Stimulated activated CD4-positive, alpha-beta T cell treated with anti-CD3 and anti-CD28 coated beads, Interleukin-12 subunit alpha, Interleukin-12 subunit beta, amount 100 ng/mL, for 48 hours (primary cell): ENCODE measurements at places on chromosomes 6 and 20.

DNA sequence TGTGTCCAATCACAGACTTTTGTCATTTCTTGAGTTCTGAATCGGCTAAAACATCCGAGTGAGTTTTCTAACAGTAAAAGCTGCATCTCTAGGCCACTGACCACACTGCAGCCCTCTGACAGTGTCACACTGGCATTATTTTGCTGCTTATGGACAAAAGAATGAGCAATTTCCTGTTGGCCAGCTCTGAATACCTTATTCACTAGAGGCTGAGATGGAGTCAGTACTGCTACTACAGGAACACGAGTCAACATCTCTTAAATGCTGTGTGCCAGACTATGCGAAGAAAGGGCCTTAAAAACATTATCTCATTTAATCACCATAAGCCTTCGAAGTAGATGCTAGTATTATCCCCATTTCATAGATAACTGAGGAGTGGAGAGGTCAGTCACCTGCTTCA, 42.5 kb upstream of the IPCEF1 start:
- DNase-seq, result no peak

DNA sequence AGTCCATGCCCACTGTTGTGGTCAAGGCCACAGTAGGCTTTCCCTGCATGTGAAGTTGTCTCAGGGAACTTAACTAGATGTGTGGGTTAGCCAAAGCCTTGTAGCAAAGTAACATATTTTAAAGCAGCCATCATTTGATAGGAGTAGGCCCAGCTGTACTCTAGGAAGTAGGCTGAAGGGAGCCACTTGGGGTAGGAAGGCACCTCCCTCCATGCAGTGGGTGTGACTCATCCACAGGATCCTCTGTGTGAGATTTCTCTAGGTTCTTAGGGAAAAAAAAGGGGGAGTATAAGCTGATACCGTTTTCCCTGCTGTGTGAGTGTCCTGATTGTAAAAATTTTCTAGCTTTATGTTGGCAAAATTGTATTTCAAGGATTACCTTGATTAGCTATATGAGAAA, 44.7 kb downstream of the VAPB start:
- DNase-seq, result no peak

DNA sequence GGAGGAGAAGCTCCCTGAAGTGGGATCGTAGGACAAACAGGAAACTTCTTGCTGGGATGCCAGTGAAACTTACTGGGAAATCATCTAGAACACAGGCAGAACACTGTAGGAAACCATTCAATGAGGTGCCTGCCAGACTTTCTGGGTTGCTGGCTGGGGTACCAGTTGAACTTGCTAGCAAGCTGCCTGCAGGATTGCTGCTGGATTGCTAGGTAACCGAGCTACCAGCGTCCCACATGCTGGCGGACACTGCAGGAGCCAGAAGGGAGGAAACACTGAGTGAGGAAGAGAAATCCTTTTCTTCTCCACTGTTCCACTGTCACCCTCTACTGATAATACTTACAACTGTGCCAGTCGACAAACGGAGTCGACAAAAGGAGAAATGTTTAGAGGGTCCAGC, 91.3 kb upstream of the SLC35B3 start:
- DNase-seq, result no peak

- no peak for DNase-seq
Measured at GRCh38 chr6:76681781-76682180, 609.3 kb upstream of the IMPG1 start.

DNA sequence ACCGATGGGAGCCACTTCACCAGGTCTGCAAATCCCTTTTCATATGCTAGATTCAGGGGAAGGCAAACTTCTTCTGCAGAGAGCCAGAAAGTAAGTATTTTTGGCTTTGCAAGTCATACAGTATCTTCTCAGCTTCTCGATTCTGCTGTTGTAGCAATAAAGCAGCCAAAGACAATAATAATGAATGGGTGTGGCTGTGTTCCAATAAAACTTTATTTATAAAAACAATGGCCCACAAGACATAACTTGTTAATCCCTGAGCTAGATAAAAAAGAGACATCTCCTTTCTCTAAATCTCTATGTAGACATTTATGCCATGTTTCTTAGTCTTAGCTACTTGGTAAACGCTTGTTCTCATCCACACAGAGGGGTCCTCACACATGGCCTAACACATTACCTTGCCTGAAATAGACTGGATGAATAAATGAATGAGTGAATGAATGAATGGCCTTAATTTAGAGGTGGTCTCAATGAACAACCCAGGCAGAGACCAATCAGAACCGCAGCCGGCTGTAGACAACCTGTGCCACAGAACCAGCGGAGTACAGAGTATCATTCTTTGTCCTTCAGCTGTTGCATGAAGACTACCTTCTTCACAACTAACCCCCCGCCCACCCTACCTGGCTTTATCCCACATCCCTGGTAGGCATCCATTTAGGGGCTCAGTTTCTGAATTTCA, 13.5 kb upstream of the PREX1 start:
- DNase-seq, result no peak

DNA sequence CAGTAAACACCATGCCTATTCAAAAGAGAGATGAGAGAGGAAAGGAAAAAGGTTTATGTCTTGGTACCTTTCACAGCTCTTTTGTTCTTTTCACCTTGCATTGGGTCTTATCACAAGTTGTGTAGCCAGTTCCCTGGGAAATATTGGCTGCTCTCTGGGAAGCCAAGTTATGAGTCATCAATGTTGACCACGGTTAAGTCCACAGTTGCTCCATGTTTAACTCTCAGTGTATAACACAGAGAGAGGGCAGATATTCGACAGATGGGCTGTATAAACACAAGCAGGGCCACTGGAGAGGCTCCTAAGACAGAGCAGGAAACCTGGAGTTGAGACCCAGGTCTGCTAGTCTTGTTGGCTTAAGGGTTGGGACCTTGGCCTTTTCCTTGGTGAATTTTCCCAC, 718.6 kb downstream of the QKI start:
- no peak for DNase-seq

DNA sequence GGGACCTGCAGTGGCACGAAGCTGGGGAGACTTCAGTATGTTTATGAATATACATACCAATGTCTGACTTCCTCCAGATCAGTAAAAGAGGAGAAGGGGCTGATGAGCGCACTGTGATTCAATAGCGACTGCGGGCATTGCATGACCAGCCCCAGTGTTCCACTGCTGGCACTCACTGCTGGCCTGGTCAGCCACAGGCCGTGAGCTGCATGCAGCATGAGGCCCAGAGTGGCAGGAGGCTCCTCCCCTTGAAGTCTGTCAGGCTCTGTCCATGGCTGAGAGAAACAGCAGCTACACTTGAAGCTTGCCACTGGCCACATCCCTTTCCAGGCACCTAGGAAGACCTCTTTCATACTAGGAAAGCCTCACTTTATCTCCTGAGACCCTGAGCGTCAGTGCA, 265.9 kb upstream of the CDYL start:
- DNase-seq, result no peak

DNA sequence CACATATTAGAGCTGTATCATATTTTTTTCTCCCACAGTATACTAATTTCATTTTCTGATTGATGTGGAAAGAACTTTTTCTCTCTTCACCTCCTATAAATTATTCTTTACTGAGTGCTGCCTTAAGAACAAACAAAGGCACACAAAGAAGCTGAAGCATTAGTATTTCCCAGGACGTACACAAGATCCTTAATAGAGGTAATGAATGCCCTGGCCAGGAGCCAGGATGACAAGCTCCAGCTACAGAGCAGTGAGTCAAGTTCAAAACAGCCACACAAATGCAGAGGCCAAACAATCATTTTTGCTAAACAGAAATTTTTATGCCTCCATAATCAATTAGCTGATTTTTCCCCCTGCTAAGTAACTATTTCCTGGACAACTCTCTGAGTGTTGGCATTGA, 639.6 kb downstream of the EPHA7 start:
- no peak for DNase-seq

DNA sequence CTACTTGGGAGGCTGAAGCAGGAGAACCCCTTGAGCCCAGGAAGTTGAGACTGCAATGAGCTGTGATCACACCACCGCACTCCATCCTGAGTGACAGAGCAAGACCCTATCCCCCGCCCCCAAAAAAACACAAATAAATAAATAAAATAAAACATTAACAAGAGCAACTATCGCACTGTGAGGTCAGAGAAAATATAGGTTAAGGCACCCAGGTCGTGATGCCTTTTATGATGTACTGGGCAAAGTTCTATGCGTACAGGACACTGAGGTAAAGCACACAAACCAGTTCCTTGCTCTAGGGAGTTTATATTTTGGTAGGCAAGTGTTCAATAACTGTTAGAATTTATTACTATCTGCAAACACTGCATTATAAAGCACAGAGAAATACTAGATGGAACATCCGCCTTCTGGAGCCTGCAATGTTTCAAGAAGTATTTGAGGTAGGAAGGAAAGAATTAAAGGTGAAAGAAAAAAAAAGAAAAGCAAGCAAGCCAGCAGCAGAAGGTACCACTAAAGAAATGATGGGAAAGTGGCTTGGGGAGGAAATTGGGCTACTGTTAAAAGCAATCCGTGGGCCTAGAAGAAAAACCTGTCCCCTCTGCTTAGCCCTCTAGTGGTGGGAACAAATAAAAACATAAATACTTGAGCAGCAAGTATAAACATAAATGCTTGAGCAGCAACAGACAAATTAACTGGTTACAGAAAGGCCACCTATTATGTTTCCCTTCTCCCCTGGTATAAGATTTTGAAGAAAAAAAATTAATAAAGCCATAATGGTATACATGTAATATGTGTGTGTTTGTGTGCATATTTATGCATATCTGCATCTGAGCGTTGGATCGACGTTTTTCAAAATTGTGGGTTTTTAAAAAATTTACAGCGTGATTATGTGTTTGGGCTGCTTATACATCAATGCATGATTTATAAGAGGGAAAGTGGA, 128.0 kb downstream of the PHACTR1 start:
- DNase-seq, result no peak

GRCh38 chr6:121925534-121926255, 473.8 kb upstream of the HSF2 start:
- DNase-seq, result no peak

DNA sequence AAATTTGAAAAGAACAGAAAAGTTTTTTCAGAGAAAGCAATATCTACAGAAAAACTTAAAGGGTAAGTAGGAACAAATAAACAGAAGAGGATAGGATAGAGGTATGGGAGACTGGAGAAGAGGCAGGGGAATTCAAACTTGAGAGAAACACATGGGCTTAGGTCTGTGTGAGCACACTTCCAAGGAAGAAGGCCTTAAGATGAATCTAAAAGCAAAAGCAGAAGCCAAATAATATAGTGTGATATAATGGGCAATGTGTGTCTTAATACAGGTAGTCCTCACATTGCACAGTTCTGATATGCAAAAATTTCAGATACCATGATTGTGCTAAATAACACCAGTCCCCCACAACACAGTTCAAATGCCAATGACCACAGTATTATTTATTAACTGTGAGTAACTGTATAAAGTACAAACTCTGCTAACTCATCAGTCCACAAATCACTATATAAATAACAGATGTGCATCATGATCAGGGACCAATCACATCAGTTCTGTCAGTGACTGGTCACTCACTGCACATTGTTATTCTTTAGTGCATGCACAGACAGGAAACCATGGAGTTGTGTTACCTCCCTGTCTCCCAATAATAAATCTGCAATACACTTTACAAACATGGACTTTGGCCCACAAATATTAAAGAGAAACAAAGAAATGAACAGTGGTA, 18.6 kb downstream of the SNX14 start:
- DNase-seq, result no peak

DNA sequence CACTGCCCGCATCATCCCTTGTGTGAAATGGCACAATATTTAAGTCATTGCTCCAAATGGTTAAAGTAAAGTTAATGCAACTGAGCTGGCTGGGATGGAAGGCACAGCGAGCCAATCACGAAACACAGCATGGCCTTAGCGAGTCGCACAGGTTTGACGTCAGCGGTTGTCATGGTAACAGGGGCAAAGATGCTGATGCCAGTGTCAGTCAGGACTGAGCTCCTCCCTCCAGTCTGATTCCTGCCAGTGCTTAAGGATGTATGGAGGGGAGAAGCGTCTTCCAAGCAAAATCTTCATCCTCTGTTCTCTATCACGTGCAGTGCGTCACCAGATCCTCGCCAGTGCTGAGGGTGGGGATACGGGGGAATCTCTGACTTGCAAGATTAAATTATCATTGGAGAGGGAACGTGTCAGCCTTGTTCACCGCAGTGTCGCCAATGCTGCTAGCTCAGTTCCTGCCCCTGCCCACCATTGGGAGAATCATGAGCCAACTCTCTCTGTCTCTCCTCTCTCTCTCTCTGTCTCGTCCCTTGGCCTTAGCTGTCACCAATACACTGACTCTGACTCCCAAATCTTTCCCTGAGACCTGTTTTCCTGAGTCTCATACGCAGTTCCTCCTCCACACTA, 24.5 kb downstream of the TSPYL4 start:
- no peak for DNase-seq

- no peak for DNase-seq
Measured at GRCh38 chr6:137692806-137693205, 174.3 kb upstream of the TNFAIP3 start.

- DNase-seq, result no peak
Measured at GRCh38 chr6:123447315-123447937, 189.3 kb downstream of the TRDN start.

GRCh38 chr20:37042986-37043972, 52.5 kb downstream of the RBL1 start:
- DNase-seq, result peak; percentile 8

DNA sequence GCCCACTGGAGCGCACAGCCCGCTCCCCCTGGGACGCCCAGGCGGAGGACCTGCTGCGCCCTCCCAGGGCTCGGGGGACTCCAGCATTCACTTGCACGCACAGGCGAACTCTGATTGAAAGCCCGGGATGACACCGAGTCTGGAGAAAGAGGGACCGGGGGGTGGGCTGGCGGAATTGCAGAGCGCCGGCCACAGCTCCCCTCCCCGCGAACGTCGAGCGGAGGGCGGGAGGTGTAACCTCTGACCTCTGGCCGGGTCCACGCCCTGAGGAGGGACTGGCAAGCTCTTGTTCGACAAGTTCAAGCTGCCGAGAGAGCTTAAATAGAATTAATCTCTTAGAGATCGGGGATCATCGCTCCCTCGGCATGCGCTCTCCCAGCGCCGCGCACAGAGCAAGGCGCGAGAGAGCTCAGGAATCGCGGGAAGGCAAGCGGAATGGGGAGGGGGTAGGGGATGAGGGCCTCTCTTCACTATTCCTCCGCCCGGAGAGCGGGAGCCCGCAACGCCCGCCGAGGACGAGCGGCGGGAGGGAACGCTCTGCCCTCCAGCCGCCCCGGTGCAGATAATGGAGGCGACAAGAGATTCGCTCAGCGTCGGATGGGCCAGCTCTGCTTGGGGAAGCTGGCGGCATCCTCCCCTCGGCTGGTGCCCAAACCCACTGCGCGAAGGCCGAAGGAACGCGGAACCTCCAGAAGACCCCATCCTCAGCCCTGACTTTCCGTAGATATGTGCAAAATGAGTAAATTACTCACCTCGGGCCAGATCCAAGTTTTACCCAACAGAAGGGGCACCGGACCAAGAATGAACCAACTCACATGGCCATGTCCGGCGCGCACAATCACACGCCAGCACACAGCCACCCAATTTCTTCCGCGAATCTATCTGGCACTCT, 761 bp upstream of the NR2E1 start:
- DNase-seq, result no peak

DNA sequence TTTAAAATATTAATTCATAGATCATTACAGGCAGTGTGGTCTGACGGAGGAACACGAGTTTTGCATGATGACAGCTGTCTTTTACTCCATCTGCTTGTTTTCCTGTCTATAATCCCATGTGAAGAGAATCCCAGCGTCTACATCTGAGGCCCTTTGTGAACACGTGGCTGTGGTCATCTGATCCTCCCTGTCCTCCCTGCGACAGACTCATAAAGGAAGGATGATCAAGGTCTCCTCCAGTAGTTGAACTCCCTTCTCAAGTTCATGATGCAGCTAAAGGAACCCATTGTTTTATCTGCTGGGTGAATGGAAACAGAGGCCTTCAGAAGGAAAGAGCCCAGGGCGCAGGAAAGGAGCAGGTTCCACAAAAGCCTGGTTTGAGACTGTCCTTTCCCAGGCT, 435.8 kb upstream of the JARID2 start:
- no peak for DNase-seq
